ENCODE measurements at places on chromosomes 3 and 15.

- no peak for DNase-seq
Measured at GRCh38 chr15:35019404-35020327, 31.6 kb upstream of the ZNF770 start.

DNA sequence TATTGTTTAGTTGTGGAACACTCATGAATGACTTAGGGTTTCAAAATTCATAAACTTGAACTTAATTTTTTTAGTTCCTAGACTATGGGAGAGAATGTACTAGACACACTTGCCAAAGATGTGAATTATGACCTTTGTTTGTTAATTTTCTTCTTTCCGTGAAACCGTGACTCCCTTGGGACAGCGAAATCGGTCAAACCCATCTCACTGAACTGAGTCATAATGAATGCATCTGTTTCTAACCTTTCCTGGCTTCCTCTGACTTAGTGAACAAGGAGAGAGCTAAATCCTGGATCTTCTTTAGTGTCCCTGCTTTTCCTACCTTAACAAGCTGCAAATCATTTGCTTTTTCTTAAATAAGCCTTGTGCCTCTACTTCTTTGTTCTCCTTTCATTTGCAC lies 85.5 kb downstream of the LARS2 start:
- DNase-seq = no peak

DNA sequence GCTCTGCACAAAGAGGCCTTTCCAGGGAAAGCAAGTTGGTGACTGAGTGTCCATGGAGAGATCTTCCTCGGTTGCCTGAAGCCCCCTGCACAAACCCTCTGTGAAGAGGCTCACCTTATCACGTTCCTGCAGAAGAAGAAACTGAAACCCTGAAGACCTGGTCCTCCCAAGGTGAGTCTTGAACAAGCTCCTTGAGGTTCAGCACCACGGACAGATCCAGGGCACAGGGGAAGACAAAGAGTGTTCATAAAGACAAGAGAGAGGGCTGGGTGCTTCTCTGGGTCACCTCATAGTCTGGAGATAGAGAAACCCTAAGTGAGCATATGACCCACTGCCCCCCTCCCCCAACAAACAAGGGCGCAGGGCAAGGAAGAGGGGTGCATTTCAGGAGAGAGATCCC lies 21.7 kb upstream of the TBC1D21 start:
- no peak for DNase-seq

- DNase-seq = no peak
Measured at GRCh38 chr3:49566312-49566711, 12.0 kb downstream of the BSN start.

DNA sequence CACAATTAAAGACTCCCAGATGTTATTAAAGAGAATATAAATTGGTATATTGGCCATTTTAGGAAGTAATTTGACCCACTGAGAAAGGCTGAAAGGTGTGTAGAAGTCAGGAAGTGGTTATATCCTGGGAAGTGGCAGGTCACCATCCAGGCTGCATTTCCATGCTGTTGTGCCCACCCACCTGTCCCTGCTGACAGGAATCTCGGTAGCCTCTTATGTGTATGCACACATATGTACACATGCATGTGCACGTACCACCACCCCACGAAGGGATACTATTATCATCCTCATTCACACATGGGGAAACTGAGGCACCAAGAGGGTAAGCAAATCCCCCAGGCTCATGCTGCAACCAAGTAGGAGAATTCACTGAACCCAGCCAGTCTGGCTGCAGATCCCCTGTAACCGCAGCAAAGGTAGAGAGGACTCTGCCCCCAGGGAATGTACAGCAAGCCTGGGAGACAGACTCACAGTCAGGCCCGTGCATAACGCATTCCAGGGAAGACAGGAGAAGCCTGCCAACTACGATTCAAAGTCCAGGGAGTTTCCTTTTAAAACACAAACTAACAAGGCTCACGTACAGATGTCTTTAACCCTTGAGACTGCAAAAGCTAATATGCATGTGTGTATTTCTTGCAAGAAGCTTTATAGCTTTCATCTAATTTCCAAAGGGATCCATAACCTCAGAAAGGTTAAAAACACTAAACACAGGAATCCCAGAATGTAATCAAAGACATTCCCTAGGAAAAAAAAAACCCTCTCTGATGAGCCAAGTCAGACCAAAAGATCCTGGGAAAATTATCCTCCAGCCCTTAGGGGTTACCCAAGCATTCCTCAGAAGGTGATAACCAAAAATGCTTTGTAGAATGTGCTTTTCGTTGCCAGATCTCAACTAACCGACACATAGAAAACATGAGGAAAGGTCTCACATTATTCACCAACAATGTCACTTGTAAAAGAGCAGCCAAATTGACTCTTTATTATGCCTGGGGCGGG lies 129.6 kb downstream of the ADAMTS17 start:
- DNase-seq = no peak

DNA sequence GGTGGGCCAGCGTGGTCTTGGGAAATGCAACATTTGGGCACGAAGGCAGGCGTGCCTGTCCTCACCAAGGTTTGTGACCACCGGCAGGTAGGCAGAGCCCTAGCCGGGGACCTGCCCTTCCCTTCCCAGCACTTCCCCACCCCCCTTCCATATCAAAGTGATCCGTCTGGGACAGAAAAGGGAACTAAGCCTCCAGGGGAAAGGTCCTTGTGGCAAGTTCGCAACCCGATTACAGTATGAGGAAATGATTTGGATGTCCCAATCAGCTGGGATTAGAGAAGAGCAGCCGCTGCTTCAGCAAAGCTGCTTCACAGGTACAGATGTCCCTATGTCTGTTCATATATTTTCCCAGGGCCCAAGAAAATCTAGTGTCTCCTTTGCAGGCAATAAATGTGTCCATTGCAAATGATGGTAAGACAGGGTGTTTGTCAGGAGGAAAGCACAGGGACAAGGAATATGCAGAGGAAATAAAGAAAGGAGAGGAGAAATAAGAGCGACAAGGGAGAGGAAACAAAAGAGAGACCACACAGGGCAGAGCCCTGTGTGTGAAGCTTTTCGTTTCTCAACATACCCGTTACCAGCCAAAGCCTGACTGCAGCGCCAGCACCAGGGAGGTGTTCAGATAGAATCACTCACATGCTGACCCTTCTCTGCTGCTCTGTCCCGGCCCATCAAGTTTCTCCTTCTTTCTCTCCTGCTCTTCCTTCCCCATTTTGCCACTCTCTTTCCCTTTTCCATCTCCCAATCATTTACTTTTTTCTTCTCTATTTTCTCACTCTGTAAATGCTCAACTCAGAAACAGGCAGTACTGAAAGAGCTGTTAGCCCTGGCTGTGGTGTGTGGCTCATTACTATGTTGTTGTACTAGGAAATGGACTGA lies 17.4 kb upstream of the SECISBP2L start:
- no peak for DNase-seq

DNA sequence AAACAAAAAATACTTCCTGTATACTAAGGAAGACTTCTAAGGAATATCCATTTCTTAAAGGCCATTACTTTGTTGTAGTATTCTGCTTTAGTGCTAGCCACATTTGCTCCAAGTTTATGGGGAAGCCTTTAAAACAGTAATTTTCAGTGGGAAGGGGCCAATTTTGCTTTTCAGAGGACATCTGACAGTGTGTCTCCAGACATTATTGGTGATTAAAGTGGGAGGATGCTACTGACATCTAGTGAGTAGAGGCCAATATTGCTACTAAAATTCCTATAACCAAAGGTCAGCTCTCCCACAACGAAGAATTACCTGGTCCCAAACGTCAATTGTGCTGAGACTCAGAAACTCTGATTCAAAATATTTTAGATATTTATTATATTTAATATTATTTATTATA lies 24.8 kb downstream of the SLC28A2 start:
- DNase-seq = peak; percentile 18

GRCh38 chr3:56880720-56881575 lies 79.2 kb upstream of the ARHGEF3 start:
- DNase-seq = no peak

GRCh38 chr15:65363766-65364165 lies 14.0 kb downstream of the IGDCC3 start:
- no peak for DNase-seq

DNA sequence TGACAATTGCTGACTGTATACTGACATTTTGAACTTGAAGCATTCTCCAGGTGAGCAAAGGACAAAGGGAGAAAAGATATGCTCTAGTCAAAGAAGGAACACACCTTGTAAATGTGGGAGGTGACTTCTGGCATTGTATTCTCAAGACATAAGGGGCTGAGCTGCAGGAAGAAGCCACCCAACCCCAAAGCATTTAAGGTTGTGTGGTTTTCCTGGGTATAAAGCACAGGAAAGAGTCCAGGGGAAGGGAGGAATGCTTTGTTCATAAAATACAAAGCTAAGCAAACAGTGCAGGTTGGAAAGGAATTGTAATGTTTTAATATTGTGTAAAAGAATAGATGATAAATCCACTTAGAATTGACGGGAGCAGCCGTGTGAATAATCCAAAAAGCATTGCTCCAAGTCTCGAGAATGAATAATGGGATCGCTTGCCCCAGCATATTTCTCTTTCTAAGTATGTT lies 102.4 kb upstream of the LRIG1 start:
- no peak for DNase-seq

GRCh38 chr15:58604455-58604923 lies 145.0 kb downstream of the ADAM10 start:
- DNase-seq = no peak

DNA sequence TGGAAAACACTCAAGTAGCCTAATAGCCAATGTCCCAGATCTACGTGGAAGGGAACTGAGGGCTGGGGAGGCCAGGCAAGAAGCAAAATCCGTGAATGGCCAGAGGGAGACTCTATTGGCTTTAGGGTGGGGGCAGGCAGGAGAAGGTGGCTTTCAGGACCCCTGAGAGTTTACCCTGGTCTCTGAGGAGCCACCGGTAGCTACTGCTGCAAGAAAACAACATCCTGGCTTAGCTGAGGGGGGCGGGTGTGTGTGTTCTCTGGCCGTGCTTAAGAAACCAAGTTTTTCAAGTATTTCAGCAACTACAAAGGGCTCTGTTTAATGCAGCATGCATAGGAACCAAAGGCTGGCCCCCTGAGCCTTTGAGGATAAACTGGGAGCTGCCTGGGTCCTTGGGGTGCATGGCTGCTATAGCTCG lies 47.6 kb upstream of the TRPM1 start:
- no peak for DNase-seq

GRCh38 chr3:157442729-157443128 lies 6.1 kb downstream of the PTX3 start:
- DNase-seq = no peak

DNA sequence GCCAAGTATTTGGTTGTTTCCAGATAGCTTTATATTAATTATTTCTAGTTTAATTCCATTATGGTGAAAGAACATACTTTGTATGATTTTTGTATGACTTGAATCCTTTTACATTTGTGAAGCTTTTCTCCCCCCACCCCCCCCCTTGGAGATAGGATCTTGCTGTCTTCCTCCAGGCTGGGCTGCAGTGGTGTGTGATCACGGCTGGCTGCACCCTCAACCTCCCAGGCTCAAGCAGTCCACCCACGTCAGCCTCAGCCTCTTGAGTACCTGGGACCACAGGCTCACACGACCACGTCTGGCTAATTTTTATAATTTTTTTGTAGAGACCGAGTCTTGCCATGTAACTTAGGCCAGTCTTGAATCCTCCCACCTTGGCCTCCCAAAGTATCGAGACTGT lies 29.5 kb downstream of the ARL8B start:
- no peak for DNase-seq

GRCh38 chr3:63370094-63370493 lies 92.0 kb downstream of the SYNPR start:
- DNase-seq = no peak

- DNase-seq = no peak
Measured at GRCh38 chr3:195931582-195932273, 23.4 kb upstream of the TNK2 start.

DNA sequence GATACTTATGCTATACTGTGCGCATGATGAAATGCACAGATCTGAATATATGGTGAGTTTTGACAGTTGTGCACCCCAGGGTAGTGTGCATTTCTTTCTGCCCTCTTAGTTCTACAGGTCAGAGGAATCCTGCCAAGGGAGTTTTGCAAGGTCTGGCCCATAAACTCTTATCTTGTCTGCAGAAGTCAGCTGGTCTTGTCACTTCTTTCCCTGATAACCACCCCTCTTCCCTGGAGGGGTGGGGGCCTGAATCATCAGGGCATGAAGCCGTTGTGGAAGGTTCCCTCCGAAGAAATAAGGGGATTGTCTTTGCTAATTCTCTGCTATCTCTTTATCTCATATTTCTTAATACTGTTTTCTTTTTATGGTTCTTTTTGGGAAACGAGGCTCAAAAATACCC lies 30.4 kb downstream of the TRIM71 start:
- no peak for DNase-seq

DNA sequence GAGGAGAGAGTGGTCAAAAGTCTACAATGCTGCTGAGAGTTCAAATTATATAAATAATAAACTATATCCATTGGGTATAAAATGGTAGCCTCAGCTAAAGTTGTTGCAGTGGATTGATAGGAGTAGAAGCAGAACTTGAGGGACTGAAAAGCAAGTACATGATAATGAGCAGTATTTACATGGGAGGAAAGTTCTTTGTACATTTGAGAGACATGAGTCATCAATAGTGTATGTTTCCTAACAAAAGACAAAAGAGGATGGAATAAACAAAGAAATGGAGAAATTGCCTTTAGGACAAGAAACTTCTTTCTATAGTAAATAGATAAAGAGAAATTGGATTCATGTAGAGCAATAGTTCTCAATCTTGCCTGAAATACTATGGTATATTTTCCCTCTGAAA lies 110.0 kb upstream of the PLSCR5 start:
- no peak for DNase-seq

DNA sequence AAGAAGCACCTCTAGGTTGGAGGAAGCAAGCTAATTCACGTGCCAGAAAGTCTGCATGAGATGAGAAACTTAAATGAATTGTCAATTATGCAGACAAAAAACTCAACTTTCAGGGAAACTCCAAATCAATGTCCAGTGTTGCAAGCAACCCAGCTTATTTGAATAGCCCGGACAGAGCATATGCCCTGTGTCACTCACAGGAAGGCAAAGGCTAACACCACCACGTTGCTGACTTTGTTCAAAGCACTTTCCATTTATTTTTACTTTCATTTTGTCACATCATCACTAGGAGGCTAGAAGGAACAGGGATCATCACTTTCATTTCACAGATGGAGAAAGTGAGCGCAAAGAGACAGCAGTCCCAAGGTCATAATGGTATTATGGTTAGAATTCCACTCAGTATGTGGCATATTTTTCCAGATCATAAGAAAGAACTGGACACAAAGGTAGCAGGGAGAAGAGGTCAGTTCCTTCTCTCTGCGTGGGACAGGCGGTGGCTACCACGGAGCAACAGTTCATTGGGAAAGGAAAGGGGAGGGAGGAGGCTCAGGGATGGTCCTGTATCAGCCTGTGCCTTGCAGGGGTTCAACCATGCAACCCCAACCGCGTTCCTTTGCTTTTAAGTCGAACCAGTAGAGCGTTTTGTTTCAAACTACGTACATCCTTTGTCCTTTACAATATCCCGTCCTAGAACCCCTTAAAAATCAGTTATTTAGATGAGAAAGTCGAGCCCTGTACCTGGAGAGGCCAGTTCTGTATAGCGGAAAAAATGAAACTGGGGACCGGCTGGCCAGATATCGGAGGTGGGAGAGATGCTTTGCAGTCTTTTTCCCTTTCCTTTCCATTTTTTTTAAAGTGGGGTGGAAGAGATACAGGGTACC lies 1.1 kb downstream of the HEG1 start:
- peak; percentile 40 for DNase-seq
